Stimulated activated CD8-positive, alpha-beta memory T cell treated with anti-CD3 and anti-CD28 coated beads, Interleukin-7, amount 100 ng/mL, for 48 hours (primary cell): ENCODE measurements at places on chromosomes 1 and 21.

DNA sequence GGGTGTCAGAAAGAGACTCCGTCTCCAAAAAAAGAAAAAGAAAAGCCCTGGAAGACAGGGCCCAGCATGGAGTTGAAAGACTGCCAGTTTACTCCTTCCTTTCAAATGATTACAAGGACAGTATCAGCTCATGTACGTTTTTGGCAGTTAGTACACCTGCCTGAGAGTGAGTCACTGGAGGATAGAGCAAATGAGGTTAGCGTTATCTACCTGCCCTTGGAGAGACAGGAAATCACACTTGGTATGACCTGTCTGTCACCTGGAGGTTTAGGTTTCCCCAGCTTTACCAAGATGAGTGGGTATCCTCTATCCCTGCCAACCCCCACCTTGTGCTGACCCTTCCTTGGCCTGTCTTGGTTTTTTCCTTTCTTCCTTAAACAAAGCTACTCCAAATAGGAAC is 96.8 kb upstream of the BMP8A start:
- DNase-seq = no peak

DNA sequence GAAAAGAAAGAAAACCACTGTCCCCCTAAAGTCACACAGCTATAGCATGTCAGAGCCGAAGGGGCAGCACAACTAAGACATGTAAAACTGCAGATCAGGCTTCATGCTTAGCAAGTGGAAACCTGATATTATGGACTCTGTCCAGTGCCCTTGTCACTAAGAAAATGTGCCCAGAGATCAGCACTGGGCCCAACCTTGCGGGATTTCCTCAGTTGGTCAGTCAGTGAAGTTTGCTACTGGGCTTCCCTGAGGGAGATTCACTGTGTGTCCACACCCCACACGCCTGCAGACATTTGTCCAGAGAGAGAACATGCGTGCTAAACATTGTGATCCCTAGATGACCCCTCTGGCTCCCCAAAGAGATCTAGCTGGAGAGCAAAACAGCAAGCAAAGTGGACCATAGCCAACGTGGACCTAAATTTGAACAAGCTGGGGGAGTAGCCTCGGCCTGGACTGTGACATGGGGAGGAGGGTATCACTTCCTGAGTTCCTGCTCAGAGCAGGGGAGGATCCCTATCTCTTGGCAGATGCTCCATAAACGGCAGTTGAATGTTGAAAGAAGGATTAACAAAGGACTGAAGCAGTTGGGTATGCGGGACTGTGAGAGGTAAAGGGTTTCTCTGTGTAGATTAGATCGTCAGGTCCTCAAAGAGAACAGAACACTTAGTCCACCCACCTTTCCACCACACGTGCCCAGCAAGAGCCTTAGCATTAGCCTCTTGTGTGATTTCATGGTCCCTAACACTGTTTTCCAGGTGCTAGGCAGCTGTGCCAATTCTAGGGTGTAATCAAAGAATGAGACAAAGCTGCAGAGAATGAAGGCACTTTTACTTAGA is 53.6 kb downstream of the GLUL start:
- no peak for DNase-seq

DNA sequence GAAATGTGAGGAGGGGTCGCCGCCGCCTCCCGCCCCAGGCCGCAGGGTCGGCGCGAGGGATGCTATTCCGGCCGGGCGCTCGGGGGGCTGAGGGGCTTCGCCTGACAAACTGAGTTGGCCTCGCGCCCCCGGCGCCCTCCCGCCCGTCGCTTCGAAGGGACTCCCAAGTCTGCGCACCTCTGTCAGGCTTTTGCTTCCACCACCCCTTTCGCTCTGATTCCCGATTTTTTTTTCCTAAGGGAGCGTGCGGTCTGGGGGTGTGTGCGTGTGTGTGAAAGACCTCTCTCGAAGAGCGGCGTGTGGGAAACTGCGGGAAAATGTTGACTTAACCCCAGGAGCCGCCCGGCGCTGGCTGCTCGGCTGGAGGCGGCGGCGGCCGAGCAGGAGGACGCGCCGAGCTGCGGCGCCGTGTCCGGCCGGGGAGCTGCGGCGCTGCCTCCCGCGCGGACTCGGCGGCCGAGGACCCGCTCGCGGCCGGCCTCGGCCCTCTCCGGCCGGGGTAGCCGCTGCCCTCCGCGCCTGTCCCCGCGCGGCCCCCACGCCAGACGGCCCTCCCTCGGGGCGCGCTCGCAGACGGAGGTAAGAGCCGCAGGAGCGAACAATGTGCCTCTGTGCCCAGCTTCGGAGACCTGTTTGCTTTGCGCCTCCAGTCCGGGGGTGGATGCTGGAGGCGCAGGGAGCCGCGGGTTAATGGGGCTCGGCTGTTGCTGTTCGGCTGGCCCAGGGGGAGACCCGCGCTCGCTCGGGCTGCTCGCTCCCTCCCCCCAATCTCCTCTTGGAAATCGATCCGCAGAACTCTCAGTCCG is 1.1 kb downstream of the ADGRL2 start:
- no peak for DNase-seq

DNA sequence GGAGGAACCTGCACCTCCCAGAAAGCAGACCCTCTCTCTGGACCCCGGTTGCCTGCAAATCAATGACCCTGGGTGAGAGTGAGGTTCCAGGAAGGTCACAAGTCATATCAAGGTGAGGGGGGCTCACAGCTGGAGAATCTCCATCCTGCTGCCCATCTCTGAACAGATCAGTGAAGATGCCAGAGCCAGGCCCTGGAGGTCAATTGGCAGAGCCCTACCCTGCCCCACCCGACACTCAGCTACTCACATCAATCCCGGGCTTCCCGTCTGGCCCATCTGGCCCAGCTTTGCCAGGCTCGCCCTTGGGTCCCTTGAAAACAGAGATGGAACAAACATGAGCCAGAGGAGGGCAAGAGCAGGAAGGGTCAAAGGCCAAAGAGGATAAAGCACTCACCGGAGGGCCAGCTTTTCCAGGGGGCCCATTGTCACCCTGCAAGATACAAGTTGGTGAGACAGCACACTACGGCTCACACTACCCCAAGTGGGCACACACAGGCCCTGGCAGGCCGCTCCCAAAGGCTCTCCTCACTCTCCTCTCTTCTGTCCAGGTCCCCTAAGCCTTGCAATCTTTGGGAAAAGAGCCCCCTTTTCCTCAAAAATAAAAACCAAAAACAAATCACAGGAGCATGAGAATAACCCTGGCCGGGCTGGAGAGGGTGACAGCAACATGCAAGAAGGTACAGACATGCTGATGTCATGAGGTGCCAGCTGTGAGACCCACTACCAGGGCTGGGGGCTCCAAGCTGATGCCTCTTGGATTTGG is 2.9 kb downstream of the COL9A2 start:
- no peak for DNase-seq

DNA sequence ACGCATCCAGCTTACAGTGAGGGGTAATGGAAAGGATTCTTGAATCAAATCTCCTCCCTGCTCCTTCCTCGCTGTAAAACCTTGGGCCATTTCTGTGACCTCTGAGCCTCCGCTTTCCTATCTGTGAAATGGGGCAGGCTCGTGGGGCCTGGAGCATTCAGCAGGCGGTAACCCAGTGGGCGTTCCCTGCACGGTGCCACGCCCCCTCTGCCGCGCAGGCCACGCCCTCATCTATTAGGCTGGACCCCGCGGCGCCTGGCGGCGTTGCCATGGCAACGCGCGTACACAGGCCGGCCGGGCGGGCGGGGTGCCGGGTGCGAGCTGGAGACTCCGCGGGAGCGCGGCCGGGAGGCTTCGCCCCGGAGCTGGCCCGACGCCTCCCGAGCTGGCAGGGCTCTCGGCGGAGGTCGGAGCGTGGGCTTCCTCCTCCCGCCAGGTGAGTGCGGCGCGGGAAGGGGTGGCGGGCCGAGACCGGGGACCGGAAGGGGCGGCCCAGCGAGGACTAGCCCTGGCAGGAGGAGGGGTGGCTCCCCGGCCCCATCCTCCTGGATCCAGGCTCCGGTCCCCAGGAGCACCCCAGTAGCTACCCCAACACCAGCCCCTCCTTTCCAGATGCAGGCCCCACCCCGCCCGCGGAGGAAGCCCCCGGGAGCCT is at the start of gene FHAD1:
Gene FHAD1 (plus strand): TSS at position 264 of the 655 bp plus-strand sequence. CDS start 4,562 bp downstream, outside the sequence.
- DNase-seq = peak; percentile 30

GRCh38 chr1:207818971-207819451 is 67.2 kb downstream of the CD46 start:
- DNase-seq = no peak

- DNase-seq = no peak
These were observed 51.3 kb upstream of the A3GALT2 start for GRCh38 chr1:33372162-33372561.

DNA sequence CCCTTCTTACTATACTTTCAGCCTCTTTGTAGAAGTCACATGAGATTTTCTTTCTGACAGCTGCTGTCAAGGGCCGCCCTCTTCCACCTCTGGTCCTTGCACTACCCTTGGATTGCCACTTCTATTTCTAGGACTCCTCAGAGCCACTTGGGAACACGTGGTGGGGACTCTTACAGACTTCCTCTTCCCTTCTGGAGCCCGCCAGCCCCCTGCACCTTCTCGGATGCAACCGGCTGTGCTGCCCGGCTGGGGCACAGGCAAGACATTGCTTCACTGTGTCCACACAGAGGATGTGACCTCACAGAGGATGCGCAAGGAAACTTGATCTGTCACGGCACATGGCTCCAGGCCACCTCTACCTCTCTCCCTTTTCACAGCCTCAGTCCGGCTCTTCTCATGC is 2.4 kb upstream of the IKBKE start:
- DNase-seq = no peak
